ENCODE measurements at places on chromosomes 6 and 20.

- no peak for DNase-seq
Measured at GRCh38 chr20:33963751-33964150, 30.0 kb upstream of the RALY start.

DNA sequence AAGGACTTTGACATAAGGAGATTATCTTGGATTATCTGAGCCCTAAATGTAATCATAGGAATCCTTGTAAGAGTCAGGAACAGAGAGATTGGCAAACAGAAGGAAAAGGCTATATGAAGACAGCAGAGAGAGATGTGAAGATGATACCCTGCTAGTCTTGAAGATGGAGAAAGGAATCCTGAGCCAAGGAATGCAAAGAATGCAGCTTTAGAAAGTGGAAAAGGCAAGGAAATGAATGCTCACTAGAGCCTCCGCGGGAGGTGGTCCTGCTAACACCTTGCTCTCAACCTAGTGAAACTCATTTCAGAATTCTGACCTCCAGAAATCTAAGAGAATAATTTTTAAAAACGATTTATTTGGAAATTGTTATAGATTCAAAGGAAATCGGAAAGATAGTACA, 117.1 kb downstream of the TBXT start:
- no peak for DNase-seq

GRCh38 chr20:62195075-62195405, 12.2 kb downstream of the MTG2 start:
- DNase-seq = no peak

GRCh38 chr6:121405306-121405705, 30.1 kb upstream of the GJA1 start:
- no peak for DNase-seq

DNA sequence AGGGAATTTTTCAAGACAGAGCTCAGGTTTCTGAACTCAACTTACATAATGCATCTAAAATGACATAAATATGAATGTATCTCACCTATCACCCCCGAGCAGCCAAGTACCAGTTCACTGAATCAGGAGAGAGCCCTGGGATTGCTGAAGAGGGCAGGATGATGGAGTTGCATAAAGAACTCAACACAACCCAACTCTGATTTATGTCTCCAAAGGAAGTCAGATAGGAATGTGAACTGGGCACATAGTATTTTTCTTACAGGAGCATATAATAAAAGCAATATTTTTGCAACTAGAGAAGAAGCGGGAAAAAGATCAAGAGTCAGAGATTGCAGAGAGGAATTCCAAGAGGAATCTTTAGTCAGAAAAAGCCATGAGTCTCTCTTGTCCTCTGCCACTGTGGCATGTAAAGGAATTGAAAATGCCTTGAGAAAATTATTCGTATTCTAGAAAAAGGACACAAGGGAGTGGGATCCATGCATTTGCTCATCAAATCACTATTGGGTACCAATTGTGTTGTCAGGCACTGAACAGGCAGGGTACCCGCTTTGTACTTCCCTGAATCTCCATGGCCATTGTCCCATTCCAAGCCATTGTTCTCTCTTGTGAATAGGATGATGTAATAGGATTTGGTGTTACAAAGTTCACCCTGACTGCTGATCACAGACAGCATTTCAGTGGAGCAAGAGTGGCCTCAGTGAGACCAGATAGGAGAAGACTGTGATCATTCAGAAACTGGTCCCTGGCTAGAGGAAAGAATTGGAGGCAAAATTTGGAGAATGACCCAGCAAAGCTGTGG, 16.3 kb downstream of the RIN2 start:
- DNase-seq = no peak

GRCh38 chr6:77740380-77740779, 87.5 kb downstream of the MEI4 start:
- DNase-seq = no peak

DNA sequence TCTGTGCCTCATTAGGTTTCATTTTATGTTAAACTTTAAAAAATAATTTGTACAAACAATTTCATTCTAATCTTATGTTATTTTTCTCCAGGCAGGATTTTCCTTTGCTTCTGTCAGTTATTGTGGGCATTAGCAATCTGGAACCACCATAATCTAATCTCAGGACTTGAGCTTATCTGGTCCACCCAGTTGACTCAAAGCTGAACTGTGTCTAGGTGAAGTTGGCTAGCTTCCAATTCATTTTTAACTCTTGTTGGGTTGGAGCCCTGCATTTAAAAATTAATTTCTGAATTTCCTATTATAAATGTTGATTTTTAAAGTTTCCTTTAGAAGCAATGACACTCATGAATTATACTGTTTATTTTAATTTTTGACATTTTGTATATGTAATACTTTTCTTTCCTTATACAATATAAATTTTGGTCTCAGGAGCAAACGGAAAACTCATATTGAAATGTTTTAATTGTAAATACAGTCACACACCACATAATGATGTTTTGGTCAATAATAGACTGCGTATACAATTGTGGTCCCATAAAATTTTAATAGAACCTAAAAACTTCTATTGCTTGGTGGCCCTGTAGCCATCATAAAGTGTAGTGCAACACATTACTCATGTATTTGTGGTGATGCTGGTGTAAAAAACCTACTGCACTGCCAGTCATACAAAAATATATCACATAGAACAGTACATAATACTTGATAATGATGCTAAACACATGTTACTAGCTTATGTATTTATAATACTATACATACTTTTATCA, 121.3 kb downstream of the CLVS2 start:
- DNase-seq = no peak

DNA sequence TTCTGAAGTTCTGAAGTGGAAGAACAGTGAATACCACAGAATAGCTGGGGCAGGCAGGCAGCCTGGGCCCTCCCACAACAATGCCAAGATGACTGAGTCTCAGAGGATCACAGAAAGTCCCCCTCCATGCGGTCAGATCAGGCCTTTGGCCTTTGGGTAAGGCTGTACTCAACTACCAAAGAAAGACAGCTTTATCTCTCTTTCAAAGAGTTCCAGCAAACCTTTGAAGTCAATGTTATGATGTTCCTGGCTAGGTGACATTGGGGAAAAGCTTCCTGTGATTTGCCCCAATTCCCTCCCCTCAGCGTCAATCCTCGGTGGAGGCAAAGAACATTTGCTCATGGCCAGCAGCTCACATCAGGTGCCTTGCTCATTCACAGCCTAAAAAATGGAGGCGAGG, 10.7 kb upstream of the FBXO9 start:
- no peak for DNase-seq

DNA sequence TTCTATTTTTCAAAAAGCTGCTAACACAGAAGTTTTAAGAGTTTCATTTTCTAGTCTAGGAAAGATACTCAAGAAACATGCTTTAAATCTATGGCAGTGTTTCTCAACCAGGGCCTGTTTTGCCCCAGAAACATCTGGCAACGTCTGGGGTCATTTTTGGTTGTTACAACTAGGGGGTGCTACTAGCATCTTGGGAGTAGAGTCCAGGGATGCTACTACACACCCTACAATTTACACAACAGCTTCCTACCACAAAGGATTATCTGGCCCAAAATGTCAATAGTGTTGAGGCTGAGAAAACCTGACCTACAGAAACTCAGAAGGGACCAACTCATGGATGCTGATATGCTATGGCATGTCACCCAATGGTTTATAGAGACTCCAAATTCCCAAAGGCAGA, 24.4 kb downstream of the SERAC1 start:
- no peak for DNase-seq

DNA sequence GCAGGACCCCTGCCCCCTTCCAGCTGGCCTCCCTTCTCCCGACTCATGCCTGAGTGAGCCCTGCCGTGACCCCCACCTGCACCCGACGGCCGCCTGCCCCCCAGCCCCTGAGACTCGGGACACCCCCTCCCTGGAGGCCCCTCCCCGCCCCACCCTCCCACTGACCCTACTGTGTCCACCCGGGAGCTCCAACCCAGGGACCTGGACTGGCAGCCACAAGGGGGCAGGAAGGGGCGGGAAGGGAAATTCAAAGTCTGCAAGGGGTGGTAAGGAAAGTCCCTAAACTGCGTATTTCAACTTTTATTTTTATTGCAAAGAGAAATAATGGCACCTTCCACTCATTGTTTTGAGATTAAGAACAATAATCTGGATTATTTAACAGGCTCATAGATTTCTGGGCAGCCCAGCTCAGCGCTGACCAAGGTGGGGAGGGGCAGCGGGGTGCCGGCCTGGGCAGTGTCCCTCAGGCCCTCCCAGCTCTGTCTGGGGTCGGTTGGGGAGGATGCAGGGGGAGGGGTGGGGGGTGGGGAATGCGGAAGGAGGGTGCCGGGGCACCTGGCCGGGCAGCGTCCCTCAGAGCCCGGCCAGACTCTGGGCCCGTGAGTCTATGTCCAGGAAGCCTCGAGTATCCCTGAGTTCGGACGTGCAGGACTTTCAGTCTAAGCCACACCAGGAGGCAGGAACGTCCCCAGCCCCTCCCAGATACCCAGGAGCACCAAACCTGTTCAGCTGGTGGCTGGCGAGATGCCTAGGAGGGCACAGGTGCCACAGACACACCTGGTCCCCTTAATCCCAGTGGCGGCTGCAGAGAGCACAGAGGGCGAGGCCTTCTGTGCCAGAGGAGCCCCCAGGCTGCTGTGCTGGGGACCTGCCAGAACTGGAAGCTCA, 1.3 kb upstream of the PTK6 start:
- DNase-seq = no peak

DNA sequence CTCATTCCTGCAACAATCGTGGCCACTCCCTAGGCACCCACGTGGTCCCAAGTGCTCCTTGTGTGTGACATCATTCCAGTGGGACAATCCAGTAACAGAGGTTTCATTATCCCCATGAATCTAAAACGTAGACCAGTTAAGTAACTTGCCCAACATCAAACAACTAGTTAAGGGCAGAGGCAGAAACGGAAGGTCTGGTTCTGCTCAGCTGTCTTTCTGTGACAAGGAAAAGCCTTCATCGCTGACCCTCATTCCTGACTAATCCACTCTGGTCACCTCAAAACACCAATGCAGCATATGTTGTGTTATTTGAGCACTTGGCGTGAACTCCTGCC, 261.4 kb upstream of the JARID2 start:
- no peak for DNase-seq

- DNase-seq = no peak
Measured at GRCh38 chr20:54995011-54995410, 519.6 kb downstream of the DOK5 start.

GRCh38 chr6:79455446-79455845, 81.8 kb downstream of the LCA5 start:
- DNase-seq = no peak

DNA sequence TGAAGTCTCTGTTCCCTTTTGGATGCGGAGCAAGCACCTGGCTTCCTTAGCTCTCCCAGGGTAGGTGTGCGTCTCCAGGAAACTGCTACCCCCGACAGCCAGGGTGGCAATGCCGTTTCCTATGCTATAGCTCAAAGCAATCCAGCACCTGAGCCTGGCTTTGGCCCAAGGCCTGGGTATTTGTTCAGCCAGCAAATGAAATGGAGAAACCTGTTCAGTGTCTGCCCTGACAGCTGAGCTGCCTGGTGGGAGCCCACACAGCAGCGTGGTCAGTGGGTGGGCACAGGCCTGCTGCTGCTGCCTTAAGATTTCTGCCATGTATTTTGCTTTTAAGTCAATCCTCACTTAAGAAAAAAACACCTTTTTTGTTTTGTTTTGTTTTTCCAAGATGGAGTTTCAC, 13.7 kb downstream of the SPATA2 start:
- DNase-seq = no peak

DNA sequence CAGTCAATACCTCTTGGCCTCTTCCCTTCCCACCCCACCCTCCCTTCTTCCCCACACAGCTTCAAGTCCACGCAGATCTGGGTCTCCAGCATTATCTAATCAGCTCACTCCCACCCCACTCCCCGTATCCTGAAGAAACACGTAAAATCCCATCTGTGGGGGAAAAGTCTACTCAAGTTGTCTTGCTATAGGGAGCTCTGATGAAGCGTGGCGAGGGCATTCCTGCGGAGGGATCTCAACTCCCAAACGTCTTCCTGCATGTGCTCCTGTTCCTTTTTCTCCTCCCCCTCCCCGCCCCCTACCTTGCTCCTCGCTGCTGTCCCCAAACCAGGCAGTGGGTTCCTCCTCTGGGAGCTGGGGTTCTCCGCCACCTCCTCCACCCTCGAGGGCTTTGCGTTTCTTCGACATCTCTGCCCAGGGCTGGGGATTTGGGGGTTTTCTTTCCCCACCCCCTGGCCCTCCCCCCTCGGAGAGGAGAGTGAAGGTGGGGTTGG, 181.8 kb downstream of the TBXT start:
- no peak for DNase-seq

- no peak for DNase-seq
Measured at GRCh38 chr6:163159689-163160088, 254.8 kb upstream of the QKI start.

DNA sequence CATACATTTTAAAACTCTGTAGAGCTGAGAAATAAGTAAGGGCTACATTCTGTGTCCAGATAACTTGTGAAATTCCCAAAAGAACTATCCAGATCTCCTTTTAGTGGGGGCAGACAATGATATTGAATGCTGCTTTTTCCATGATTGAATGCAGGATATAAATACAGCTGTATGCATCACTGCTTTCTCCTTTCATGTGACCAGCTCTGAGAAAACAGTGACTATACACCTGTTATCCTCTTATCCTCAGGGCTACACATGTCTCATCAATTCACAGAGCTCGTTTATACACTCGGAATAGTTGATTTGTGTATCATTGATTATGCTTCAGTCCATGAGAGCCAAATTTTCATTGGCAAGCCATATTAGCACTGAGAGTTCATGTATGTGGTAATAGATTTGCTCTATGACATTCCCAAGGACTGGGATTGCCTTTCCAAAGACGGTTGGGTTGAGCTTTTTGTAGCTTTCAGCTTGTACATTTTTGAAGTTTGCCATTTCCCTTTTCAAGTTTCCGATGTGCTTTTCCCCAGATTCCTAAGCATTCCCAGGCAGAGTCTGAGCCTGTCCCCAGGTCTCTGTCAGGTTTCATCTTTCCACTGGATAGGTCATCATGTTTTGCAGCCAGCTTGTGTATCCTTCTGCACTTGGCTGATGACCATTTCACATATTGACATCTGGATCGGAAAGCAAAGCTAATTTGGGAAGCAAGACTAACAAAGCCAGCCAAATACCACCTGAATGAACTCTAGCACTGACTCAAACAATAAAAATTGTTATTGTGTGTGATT, 97.7 kb downstream of the RFX6 start:
- no peak for DNase-seq

GRCh38 chr20:14717134-14717999, 380.0 kb upstream of the FLRT3 start:
- no peak for DNase-seq

DNA sequence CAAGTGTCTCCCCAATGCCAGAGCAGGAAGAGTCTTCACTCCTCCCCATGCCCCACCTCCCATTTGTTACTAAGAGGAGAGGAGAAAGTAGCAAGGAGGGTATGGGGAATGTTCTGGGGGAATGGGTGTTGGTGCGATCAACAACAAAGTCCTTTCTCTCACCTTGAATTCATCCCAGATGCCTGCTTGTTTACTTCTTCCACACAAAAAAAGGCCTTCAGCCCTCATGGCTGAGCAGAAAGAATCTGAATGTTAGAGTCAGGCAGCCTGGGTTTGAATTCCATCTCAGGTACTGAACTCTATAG, 9.9 kb downstream of the MOG start:
- no peak for DNase-seq
